ENCODE measurements at places on chromosomes 16 and 17.

GRCh38 chr16:55370762-55371482 is 46.9 kb downstream of the IRX6 start:
- DNase-seq: no peak

DNA sequence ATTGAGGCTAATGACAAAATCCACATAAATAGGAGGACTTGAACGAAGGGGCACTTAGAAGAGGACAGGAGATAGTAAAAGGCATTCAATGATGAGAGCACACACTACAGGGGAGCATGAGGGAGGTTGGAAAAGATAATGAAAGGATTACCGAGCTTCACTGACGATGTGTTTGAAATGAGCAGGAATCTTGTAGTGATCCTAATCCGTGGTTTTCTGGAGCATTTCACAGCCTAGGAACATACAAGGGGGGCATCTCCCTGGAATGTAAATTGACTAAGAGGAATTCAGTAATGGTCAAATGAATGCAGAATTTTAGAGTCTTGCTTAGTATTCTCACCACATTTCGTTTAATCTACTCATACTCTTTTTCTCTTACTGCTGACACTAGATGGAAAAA is 5.2 kb downstream of the ATMIN start:
- DNase-seq: no peak

- no peak for DNase-seq
Observed at GRCh38 chr16:3876695-3877094, 3.8 kb downstream of the CREBBP start.

GRCh38 chr16:84763629-84764028 is 56.2 kb upstream of the CRISPLD2 start:
- no peak for DNase-seq

- no peak for DNase-seq
Observed at GRCh38 chr16:50605733-50606430, 57.7 kb downstream of the NKD1 start.

DNA sequence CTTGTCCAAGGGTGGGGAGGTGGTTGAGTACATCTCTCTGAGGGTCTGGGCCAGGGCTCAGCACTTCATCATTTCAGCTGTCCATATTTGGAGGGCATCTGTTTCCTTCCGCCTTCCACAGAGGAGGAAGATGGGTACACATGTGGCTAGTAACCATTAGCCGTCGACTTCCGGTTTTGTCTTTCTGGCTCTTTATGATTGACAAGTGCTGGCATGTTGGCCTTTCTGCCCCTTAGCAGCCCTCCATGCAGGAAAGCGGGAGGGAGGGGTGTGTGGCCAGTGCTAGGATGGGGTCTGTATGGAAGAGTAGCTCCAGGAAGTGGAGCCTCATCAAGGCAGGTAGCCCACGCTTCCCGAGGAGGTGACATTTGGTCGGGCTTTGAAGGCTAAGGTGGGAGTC is 69.6 kb downstream of the RAI1 start:
- DNase-seq: no peak

- peak; percentile 82 for DNase-seq
Observed at GRCh38 chr16:637081-638018, 1.2 kb upstream of the METTL26 start.

DNA sequence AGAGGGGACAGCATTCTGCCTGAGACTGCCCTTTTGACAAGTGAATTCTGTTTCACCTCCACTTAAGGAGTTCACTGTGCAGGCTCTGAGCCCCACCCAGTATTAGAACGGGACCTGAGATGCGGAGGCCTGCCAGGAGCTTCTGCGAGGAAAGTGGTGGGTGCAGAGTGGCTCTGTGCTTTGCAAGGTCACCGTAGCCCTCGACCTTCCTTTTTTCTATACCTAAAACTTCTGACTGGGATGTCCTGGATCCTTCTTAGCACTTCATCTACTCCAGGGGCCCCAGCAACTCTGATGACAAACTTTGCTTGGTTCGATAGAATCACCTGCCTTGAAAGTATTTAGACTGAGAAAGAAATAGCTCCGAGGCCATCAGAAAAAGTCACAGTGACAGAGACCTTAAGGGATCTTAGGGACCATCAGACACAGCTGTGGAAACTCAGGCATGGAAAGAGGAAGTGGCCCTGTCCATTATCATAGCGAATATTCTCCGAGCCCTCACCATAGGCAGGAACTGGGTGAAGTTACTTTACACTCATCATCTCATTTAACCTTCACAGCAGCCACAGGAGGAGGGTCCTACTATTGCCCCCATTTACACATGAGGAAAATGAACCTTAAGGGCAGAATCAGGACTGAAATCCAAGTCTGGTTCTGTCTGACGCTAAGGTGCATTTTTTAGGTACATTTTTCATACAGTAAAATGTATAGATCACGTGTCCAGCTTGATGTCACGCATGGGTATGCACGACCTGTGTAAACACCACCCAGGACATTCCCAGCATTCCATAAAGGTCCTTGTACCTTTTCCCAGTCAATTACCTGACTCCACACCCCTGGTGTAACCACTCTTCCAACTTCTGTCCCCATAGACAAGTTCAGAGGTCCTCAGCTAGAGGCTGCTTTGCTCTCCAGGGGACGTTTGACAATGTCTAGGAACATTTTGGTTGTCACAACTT is 676 bp upstream of the KRT13 start:
- DNase-seq: no peak

DNA sequence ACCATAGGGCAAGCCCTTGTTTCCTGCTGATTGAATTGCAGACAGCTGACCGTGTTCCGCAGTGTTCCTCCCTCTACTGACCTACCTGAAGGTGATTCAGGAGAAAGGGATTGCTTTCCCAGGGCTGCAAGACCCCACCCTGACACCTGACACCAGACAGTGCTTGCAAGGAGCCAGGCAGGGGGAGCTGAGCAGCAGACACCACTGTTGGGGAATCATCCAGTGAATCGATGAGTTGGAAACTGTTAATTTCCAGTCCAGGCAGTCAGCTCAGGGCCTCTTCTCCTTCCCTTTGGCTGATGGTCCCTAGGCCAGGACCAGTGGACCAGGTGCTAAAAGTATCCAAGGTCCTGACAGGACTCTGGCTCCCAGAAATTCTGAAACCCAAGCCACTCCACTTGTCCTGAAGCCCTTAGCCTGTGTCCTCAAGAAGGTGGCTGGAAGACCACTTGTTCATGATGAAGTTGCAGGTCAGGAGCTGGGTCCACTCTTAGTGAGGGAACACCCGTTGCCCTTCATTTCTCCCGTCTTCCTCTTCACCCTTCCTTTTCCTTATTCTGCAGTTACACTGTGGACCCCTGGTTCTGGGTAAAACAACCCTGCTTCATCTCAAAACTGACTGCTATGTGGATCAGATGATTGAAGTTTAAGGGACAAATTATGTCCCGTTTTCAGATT is 9.5 kb upstream of the UNK start:
- no peak for DNase-seq

- no peak for DNase-seq
Observed at GRCh38 chr16:72220875-72221629, 49.1 kb upstream of the PMFBP1 start.

DNA sequence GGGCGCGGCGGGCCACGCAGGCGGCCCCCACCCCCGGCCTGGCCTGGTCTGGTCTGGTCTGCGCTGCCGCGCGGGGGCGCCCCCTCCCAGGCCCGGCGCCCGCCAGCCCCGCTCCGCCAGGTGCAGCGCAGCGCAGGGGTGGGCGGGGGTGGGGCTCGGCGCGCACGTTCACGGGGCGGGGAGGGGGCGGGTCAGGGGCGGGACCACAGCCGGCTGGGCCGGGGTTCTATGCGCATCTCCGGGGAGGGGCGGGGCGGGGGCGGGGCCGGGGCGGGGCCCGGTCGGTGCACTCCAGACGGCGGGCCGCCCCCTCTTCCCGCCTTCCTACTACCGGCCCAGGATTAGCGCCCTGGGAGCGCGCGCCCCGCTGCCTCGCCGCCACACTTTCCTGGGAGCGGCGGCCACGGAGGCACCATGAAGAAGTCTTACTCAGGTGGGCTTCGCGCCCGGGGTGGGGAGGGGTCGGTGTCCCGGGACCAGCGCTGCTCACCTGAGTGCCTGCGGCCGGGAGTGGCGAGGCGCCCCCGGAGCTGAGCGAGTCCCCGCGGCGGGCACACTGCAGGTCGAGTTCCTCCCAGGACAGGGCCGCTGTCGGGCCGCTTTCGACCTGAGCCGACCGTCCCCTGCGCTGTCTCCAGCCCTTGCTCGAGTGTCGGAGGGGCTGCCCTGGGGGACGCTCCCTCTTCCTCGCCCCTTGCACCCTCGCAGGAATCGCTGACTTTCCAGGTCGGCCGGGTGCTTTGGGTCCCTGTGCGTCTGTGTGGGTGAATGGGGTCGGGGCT is 140.5 kb downstream of the SEC14L1 start:
- no peak for DNase-seq

DNA sequence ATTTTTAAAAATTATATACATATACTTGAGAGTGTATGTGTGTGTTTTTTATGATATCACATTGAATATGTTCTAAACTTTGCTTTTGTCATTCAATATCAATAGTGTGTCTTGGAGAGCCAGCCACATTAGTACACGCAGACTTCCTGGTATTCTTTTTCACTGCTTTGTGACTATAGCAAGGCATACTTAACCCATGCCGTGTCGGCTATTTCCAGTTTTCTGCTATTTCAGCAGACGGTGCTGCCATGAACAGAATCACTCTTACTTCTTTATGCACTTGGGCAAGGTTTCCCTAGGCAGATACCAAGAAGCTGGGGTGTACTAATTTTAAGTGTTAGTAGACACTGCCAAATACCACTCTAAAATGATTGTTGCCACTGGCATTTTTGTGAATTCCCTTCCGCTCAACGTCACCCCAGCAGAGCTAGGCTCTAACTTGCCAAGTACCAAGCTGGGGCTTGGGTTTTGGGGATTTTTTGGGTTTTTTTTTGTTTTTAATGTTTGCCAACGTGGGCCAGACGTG is 134.9 kb downstream of the SOCS1 start:
- DNase-seq: no peak

DNA sequence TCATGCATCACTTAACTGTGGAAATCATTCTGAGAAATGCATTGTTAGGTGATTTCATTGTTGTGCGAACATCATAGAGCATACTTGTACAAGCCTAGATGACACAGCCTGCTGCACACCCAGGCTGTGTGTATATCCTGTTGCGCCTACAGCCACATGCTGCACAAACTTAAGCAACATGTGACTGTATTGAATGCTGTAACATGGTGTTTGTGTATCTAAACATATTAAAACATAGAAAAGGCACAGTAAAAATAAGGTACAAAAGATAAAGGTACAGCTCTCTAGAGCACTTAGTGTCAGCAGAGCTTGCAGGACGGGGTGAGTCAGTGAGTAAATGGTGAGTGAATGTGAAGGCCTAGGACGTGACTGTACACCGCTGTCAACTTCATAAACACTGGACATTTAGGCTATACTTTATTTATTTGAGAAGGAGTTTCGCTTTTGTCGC is 11.9 kb downstream of the FOXK2 start:
- DNase-seq: no peak

- DNase-seq: no peak
Observed at GRCh38 chr16:64841071-64841470, 280.8 kb downstream of the CDH11 start.

- DNase-seq: no peak
Observed at GRCh38 chr17:46818929-46819859, 702 bp upstream of the WNT3 start.

DNA sequence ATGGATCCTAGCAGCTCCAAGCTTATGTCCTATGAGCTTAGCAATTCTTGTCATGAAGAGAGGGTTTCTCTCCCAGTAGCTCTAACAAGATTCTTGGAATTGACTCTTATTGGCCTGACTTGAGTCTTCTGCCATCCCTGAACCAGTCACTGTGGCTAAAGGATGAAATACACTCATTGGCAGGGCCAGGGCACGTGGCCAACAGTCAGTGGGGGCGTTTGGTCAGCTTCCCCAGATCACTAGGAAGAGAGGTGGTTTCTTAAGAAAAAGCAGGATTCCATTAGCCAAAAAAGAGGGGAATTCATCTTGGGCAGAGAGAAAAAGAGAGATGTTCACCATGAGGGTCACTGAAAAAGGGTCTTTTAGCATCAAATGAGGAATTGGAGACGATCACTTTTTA is 363.2 kb downstream of the SNX29 start:
- no peak for DNase-seq

DNA sequence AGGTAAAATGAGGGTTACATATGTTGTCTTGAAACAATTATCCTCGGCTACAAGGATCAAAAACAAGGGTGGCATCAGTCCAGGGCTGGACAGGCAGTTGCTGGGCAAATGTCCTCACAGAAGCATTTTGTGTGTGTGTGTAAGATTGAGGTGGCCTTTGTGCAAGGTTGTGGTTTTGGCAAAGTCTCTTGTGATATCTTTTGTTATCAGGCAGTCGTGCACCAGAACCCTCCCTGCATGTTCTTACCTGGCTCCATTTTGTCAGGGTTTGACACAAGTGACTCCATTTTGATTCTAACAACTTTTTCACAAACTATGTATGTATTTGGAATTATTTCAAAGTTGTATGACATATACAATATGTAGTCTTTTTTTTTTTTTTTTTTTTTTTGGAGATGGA is 20.0 kb downstream of the CHAD start:
- no peak for DNase-seq

DNA sequence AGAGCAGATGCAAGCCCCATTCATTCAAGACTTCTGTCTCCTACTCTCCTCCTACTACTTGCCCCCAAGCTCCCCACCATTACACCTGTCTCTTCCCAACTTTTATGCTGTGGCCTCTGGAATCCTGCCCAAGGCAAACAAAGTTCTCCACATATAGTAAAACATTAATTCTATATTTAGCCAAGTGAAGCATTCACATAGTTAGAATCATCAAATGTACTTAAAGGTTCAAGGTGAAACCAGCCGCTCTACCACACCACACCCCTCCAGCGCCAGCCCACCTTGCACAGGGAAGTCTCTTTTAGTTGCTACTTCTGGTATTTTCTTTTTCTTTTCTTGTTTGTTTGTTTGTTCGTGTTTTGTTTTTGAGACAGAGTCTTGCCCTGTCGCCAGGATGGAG is 25.4 kb upstream of the GUCY2D start:
- DNase-seq: no peak

DNA sequence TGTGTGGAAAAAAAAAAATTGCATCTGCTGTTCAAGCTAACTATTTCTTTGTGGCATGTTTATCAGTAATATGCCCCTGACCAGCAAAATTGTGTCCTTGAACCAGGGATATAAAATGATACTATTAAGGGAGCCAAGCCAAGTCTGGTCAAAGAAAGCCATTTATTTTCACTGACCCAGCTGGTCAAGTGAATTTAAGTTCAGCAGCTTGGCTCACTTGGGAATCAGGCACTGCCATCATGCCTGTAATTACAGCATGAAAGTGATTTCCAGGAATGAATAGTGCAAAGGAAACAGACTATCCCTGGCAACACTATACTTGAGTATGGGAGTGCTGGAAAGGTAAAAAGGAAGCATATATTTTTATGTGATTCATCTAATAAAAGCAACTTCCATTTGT is 934.6 kb upstream of the CDH8 start:
- no peak for DNase-seq

- no peak for DNase-seq
Observed at GRCh38 chr16:46582313-46582712, 38.9 kb downstream of the SHCBP1 start.

All from NK-92 treated with Interleukin-12 subunit alpha and Interleukin-12 subunit beta, amount 100 ng/mL, for 24 hours (cell line).